ENCODE measurements at places on chromosomes 5 and 9.

- ATAC-seq, result no peak
Observed at GRCh38 chr5:39730699-39731098, 305.9 kb upstream of the DAB2 start.

- no peak for ATAC-seq
Observed at GRCh38 chr5:181566-181965, 9.7 kb upstream of the LRRC14B start.

DNA sequence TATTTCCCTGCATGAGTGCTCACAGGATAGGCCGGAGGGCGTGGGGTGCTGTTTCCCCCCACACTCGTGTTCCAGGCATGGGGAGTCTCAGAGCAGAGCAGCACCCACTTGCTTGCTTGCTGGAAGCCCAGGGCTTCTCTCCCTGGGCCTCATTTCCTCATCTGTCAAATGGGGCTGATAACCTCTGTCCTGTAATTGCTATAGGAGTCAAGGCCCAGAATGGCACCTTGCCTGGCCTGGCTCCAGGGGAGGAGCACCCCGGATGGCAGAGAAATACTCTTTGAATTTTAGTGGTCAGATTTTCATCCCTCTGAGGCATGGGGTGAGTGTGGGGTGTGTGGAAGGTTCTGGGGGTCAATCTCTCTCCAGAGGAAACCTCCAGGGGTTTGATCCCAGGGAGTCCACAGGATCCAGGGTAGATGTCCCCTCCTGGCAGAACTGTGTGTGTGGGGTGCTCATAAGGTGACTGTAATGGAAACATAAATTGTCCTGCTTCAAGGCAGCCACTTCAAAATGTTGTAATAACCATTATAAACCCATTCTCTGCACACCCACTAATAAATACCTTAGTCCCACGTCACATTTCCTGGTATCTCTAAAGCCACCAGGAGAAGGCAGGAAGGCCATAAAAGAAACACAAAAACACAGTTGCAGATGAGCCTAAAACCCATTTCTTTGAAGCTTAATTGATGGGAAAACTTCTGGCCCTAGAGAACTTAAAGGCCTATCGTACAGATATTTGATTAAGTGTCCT is 272.2 kb downstream of the FSTL4 start:
- no peak for ATAC-seq

DNA sequence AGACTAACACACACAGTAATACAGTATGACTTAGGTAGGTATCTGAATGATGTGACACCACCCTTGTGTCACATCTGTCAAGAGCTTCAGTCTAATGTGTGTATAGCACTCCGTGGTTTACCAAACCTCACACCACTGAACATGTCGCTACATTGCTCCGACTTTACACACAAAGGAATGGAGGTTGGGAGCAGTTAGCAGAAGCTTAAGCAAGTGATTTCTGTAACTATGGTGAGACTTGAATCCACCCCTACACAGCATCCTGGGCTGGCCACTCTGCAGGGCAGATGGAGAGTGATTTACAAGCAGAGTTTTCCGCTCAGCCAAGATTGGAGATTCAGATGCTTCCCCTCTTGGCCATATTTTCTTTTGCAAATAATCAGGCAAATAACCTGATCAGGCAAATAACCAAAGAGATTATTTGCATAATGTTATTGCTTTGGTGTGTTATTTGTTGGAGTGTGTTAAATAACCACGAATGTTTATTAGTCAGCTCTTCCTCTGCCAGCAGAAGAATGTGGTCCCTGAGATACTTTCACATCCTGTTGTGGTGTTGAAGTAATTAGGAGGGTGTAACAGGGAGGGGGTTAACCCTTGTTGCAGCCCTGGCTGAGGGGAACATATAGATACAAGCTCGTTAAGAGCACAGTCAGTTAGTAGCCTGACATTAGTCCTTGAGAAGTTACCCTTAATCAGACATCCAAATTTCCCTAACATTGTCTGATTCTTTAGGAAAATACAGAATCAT is 92.8 kb downstream of the SNX18 start:
- peak; percentile 89 for ATAC-seq

GRCh38 chr5:112174959-112175594 is 244.0 kb downstream of the EPB41L4A start:
- peak; percentile 64 for ATAC-seq

DNA sequence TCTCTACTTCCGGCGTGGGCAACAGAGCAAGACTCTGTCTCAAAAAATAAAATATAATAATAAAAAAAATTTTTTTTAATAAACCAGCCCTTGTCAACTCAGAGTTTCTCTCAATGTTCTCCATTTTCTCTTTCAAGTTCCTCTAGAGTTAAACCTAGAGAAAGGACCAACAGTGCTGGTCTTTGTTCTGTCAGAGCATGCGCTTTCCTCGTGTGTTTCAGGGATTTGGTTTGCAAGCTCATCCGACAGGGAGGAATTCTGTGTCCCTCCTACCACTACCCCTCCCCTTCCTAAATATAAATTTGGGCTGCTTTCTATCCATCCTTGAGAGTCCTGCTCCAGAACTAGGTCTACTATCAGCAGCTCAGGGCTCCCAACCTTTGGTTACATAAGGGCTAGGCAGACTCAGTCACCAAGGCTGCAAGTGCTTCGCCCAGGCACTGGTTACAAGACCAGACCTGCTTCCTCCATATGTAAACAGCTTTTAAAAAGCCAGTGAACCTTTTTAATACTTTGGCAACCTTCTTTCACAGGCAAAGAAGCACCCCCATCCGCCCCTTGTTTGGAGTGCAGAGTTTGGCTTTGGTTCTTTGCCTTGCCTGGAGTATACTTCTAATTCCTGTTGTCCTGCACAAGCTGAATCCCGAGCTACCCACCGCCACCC is 13.5 kb downstream of the SETX start:
- no peak for ATAC-seq

DNA sequence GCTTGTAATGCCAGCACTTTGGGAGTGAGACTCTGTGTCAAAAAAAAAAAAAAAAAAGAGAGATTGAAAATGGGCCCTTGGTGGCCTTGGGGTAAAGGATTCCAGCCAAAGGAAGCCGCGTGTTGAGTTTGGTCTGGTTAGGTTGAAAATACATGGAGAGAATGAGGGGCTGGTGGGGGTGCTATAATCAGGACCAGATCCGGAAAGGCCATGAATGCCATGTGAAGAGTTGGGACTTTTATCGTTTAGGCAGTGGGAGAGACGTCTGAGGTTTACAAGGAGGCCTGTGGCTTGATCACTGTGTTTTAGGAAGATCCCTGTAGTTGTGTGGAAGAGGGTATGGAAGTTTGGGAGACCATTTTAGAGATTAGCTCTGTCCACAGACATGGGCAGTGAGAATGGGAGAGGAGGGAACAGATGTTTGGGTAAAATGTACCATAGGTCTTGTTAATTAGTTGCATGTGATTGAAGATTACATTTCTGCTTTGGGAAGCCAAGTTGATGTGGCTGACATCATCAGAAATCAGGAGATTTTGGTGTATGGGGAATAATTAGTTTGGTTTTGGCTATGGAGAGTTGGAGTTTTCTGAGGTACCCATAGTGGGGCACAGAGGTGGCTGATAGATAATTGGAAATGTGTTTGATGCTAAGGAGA is 3.5 kb downstream of the MSANTD3 start:
- no peak for ATAC-seq

DNA sequence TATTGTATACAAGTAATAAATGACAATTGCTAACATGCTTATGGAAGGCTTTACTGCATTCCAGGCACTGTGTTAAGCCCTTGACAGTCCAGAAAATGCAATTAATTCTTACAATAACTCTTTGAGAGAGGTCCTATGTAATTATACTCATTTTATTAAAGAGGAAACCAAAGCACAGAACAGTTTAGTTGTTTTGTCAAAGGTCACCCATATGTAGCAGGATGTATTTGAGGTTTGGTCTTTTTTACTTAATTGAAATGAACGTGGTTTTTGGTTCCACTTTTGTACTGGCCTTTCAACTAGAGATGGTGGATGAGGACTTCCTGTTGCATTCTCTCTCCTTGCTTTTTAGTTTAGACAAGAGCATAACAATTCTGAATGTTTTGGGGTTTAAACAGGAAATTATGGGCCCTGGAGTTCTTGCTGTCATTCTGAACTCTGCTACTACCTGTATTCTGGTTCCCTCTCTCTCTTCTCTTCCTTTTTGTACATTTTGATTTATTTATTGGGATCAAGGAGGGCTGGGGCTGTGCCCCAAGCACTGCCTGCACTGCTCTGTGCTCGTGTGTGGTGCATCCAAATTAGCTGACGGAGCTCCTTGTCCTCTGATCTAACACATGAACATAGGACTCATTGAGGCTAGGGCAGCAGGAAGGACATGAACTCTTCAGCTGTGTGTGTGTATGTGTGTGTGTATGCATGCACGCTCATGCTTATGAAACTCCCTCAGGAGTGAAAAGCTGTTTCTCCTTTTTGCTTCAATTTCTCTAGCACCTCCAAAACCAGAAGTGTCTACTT is 47.4 kb downstream of the SLC28A3 start:
- no peak for ATAC-seq

DNA sequence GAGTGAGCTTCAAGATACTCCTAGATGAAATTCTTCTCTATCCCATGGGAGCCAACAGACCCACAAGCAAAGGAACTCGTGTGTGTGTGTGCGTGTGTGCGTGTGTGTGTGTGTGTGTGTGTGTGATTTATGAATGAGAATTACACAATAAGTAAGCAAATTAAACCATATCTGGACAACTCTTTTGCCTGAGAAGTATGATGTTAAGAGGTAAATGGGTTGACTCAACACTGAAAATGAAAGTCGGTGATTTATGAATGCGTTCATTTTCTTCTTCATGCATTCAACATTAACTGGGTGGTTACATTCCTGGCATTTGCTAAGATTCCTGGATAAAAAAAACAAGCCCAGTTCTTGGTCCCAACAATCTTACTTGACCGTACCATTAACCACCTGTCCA is 171.3 kb upstream of the ZNF462 start:
- ATAC-seq, result no peak

DNA sequence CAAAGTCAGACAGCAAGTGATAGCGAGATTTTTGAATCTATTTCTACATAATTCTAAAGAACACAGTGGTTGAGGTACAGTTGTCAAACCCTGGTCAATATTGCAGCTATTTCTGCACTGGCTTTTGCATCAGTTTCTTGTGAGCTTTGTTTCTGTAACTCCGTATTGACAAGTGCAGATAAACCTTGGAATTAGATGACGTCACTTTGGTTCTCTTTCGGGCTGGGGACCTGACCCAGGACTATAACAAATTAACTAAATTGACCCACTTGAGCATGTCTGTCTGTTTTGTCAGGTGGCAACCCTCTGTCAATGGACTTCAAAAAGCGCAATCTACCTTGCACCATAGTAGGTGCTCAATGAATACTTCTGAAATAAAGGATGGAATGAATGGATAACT is 418.4 kb upstream of the SGCD start:
- ATAC-seq, result no peak

DNA sequence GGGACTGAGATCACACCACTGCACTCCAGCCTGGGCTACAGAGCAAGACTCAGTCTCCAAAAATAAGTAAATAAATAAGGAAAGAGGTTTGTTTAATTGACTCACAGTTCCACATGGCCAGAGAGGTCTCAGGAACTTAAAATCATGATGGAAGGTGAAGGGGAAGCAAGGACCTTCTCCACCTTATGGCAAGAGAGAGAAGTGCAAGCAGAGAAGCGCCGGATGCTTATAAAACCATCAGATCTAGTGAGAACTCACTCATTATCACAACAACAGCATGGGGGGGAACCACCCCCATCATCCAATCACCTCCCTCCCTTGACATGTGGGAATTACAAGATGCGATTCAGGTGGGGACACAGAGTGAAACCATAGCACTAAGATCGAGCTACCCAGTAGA is 22.8 kb upstream of the RGMB start:
- ATAC-seq, result peak; percentile 13

GRCh38 chr5:179974246-179974945 is 66.7 kb upstream of the TBC1D9B start:
- ATAC-seq, result no peak

- ATAC-seq, result peak; percentile 57
Observed at GRCh38 chr9:121185774-121186403, 15.8 kb downstream of the RAB14 start.
